ENCODE measurements at places on chromosomes 5 and 9.

- no peak for DNase-seq
These were observed 15.9 kb downstream of the ABHD17B start for GRCh38 chr9:71895117-71895516.

- no peak for DNase-seq
These were observed 84.8 kb downstream of the GTF3C4 start for GRCh38 chr9:132755096-132755495.

DNA sequence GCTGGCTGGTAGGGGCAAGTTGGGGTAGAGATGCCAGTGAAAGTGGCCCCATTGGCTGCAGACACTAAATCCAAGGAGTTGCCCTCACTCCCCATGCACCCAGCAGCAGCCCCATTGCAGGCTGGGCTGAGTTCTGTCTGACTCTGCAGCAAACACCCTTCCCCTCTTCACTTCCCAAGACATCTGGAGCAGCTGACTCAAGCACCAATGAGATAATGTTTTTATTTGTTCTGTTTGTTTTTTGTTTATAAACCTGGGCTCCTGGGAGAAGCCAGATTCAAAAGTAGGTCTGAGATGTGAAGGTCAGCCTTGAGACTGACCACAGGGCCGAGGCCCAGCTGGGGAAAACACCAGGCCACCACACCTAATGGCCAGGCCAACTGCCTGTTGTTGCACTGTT lies 545.9 kb upstream of the KLF4 start:
- no peak for DNase-seq

DNA sequence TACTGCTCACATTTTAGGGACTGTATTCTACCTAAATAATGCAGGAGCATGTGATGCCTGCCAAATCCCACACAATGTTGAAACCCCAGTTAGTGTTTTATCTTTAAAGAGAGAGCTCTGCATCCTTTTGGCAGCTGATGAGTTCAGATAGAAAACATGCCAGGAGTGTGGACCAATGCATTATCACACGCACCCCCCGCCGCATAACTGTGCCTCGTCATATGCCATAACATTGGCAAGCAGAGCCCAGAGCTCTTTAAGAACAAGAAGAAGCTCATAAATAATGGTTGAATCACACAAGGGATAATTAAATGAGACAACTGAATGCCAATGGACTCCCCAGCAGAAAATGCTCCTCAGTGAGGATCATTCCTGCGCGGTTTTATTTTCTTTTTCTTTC lies 52.8 kb upstream of the RORB start:
- no peak for DNase-seq

- no peak for DNase-seq
These were observed 202.1 kb upstream of the SLC30A5 start for GRCh38 chr5:68891718-68892117.
